Heart right ventricle (tissue), 16 donors: ENCODE measurements at places on chromosomes 16 and 17. TPM values are rescaled to one million over a fixed set of nuclear protein-coding genes. Genes with fewer than 3 reads are reported as not detected.
A peak's percentile ranks its signal among the peaks of the same experiment; 100 is the strongest.

GRCh38 chr16:72894293-72895151, 153.4 kb downstream of the ZFHX3 start:
- H3K27me3 ChIP-seq, result no peaks in the 10 kb centered on the region
- DNase-seq, result no peak
- H3K36me3 ChIP-seq, result peaks cover 4% of the 10 kb centered on the region

GRCh38 chr16:84518804-84519341, 14.4 kb upstream of the MEAK7 start:
- no peak overlapping the region for H3K4me3 ChIP-seq
- no peak for DNase-seq
- no peak overlapping the region for H3K27ac ChIP-seq
- H3K4me1 ChIP-seq, result no peaks in the 10 kb centered on the region

- H3K4me3 ChIP-seq, result no peak overlapping the region
- H3K27me3 ChIP-seq, result no peaks in the 10 kb centered on the region
- DNase-seq, result no peak
Observed at GRCh38 chr16:5393070-5393469, 295.5 kb upstream of the EEF2KMT start.

Gene SULT1A2
- 0.38 TPM for total RNA-seq

DNA sequence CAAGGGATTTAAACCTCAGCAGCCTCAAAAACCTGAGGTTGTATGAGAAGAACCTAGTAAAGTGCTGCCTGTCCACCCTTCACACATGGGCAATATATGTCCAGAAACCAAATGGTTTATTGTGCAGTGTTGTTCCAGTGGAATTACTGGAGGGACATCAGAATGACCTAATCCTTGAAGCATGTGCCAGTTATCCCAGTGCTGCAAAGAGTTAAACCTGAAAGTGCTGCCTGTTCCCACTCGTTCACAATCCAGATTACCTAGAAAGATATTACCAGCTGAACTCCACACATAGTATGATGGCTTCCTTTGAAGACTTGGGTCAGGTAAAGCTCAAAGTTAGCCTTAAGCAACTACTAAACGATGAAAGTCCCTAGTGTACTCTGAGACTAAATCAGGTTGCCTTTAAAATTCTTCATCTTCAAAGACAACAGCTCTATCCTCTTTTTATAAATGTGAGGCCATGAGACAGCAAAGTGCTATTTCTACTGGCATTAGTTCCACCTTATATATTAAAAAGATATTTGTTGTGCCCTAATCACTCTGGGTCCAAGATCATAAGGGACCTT, 133.1 kb downstream of the SNX11 start:
- no peak overlapping the region for H3K4me3 ChIP-seq
- no peak for DNase-seq
- H3K27me3 ChIP-seq, result peaks cover 4% of the 10 kb centered on the region
- H3K36me3 ChIP-seq, result no peaks in the 10 kb centered on the region
- peak overlapping the region; percentile 15 for H3K27ac ChIP-seq

DNA sequence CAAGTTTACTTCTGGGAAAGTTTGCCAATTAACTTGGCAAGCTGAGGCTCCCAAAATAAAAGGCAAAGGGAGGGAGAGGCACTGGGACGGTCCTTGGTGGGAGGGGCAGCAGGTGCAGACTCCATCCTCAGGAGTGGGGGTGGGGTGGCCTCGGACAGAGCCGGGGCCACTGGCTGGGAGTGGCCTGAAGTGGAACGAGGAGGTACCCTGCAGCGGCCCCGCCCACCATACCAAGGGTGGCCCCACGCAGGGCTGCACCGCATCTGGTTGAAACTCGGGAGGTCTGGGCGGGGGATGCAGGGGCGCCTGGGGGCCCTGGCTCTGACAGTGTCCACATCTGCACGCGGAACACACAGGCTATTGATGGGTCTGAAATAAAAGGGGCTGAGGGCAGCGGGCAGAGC, 42.4 kb upstream of the SLC38A10 start:
- H3K4me3 ChIP-seq, result no peak overlapping the region
- no peak for DNase-seq
- no peaks in the 10 kb centered on the region for H3K36me3 ChIP-seq
- H3K27me3 ChIP-seq, result no peaks in the 10 kb centered on the region
- H3K27ac ChIP-seq, result no peak overlapping the region

- H3K4me3 ChIP-seq, result no peak overlapping the region
- no peak for DNase-seq
- H3K27ac ChIP-seq, result no peak overlapping the region
- H3K36me3 ChIP-seq, result no peaks in the 10 kb centered on the region
Observed at GRCh38 chr16:87192452-87193073, 124.6 kb downstream of the C16orf95 start.

- H3K4me1 ChIP-seq, result peaks cover 15% of the 10 kb centered on the region
- no peaks in the 10 kb centered on the region for H3K27me3 ChIP-seq
- no peaks in the 10 kb centered on the region for H3K36me3 ChIP-seq
- no peak for DNase-seq
- H3K4me3 ChIP-seq, result no peak overlapping the region
Observed at GRCh38 chr17:55466671-55467070, 44.6 kb downstream of the SMIM36 start.

Gene ABCC12
- total RNA-seq, result 0.07 TPM

DNA sequence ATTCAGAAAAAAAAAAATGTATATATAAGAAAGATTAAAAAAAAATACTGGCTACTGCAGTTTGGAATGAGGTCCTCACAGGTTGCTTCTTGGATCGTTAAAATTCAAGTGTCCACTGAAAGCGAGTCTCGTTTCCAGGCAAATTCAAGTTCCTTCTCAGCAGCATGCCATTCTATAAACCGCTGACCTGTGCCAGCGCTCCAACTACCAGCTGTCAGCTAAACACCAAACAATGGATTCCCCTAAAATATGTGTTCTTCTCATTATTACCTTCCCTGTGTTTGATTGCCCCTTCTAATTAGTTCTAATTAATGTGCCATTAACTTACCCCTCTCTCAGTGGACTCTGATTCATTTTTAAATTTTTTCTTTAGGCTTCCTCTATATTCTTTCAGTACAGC, 92.4 kb downstream of the DNAH9 start:
- no peaks in the 10 kb centered on the region for H3K4me1 ChIP-seq
- H3K27me3 ChIP-seq, result peaks cover 7% of the 10 kb centered on the region
- no peak for DNase-seq
- H3K27ac ChIP-seq, result no peak overlapping the region

Gene PLEKHH3
- total RNA-seq, result 25.8 TPM

DNA sequence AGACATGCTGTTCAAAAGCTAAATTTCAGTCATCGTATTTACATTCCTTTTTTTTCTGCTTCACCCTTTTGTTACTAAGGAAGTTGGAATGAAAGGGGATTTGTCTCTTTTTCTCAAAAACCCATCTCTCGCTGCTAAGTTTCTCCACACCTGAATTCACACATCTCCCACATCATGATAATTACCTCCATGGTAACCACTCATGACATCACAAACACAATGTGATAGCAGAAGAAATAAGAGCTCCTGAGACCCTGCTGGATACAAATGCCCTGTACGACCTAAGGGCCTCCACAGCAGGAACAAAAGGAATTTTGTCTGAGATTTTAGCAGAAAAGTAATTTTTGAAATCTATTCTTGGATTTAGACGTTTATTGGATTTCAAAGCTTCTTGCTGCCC, 82.6 kb upstream of the GNAO1 start:
- no peak overlapping the region for H3K27ac ChIP-seq
- DNase-seq, result no peak
- no peak overlapping the region for H3K4me3 ChIP-seq
- peaks cover 8% of the 10 kb centered on the region for H3K4me1 ChIP-seq

DNA sequence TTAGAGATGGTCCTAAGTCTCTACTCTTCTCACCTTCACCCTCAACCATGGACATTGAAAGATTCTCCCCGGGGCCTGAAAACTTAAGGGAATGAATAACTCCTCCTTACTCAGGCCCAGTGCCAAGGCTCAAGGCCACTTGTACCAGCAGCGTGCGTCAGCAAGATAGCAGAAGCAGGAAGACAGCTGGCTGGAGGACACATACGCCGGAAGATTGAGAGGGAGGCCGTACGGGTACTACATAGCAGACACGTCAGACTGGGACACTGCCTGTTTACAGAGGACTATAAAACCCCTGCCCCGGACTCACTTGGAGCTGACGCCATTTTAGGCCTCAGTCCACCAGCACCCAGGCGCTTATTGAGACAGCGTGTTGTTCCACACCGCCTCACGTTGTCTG, 75.8 kb upstream of the MED13 start:
- H3K27me3 ChIP-seq, result peaks cover 44% of the 10 kb centered on the region
- DNase-seq, result no peak
- no peaks in the 10 kb centered on the region for H3K4me1 ChIP-seq

Gene RHBDL3
- 0.14 TPM for total RNA-seq

Gene KRT24
- not detected for total RNA-seq

GRCh38 chr17:36657763-36658490, 56.5 kb downstream of the MRM1 start:
- no peaks in the 10 kb centered on the region for H3K36me3 ChIP-seq
- DNase-seq, result no peak
- peaks cover 8% of the 10 kb centered on the region for H3K4me1 ChIP-seq
- H3K4me3 ChIP-seq, result peak overlapping the region; percentile 55

Gene KCNJ2
- 51.5 TPM for total RNA-seq

Gene ANKFN1
- total RNA-seq, result not detected

Gene KRTAP4-6
- total RNA-seq, result not detected

DNA sequence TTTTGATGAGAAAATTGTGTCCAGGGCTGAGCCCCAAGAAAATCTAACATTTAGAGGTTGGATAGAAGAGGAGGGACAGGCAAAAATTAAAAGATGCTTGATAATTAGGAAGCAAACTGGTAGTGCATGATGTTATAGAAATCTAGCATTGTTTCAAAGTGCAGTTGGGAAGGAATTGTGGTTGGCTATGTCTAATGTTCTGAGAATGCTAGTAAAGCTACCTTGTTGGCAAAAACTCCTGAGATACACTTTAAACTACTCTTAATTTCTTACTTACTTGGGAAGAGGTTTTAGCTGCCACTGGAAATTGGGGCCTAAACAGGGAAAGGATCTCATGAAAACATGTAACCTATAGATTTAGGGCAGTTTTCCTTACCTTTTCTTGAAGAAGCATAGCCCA, 48.3 kb downstream of the MAP2K4 start:
- no peak overlapping the region for H3K4me3 ChIP-seq
- no peak for DNase-seq
- no peaks in the 10 kb centered on the region for H3K36me3 ChIP-seq
- H3K4me1 ChIP-seq, result peaks cover 7% of the 10 kb centered on the region
- H3K27ac ChIP-seq, result no peak overlapping the region

Gene HCRT
- not detected for total RNA-seq

GRCh38 chr16:86490859-86491639, 19.3 kb upstream of the FOXF1 start:
- no peak overlapping the region for H3K4me3 ChIP-seq
- peaks cover 99% of the 10 kb centered on the region for H3K27me3 ChIP-seq
- no peaks in the 10 kb centered on the region for H3K36me3 ChIP-seq
- no peak for DNase-seq
- no peak overlapping the region for H3K27ac ChIP-seq
